ENCODE measurements at places on chromosomes 16 and 17.
A peak's percentile ranks its signal among the peaks of the same experiment; 100 is the strongest.

- no peak for DNase-seq
Observed at GRCh38 chr17:42017866-42018200, 594 bp upstream of the DNAJC7 start.

GRCh38 chr16:46899443-46900143, 15.4 kb downstream of the GPT2 start:
- DNase-seq = no peak

GRCh38 chr16:71479420-71479819, 9.7 kb downstream of the ZNF19 start:
- no peak for DNase-seq

- no peak for DNase-seq
Observed at GRCh38 chr17:10638151-10638550, 19.0 kb downstream of the MYH3 start.

DNA sequence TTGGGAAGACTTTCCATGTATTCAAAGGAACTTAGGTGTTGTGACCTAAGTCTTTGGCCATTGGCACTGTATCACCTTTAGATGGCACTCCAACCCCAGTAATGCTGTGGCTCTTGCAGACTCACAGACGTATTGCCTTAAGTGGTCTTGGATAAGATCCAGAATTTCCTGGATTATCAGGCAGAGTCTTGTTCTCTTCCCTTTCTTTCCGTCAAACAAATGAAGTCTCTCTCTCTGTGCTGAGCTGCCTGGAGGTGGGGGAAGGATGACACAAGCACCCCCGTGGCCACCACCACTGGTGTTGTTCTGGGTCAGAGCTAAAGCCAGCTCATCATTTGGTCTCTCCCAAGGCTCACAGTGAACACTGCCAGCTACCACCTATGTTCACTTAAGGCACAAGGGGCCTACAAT, 789.9 kb upstream of the KIF2B start:
- DNase-seq = no peak

- no peak for DNase-seq
Observed at GRCh38 chr16:1781758-1782407, 488 bp downstream of the SPSB3 start.

- no peak for DNase-seq
Observed at GRCh38 chr16:32116080-32116479, 137.0 kb upstream of the TP53TG3D start.

DNA sequence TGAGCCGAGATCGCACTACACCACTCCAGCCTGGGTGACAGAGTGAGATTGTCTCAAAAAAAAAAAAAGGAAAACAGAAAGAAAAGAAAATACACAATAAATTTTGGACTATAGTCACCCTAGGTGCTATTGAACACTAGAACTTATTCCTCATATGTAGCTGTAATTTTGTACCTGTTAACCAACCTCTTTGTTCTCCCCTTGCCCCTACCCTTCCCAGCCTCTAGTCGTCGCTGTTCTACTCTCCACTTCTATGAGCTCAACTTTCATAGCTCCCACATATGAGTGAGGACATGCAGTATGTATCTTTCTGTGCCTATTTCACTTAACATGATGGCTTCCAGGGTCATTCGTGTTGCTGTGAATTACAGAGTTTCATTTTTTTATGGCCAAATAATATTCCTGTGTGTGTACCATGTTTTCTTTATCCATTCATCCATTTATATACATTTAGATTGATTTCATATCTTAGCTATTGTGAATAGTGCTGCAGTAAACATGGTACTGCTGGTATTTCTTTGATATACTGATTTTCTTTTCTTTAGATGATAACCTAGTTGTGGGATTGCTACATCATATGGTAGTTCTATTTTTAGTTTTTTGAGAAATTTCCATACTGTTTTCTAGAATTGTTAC, 28.3 kb downstream of the VPS35L start:
- DNase-seq = no peak

- no peak for DNase-seq
Observed at GRCh38 chr17:61402978-61403800, 3.5 kb downstream of the TBX2 start.

GRCh38 chr16:84603940-84604339, 13.9 kb downstream of the COTL1 start:
- no peak for DNase-seq

DNA sequence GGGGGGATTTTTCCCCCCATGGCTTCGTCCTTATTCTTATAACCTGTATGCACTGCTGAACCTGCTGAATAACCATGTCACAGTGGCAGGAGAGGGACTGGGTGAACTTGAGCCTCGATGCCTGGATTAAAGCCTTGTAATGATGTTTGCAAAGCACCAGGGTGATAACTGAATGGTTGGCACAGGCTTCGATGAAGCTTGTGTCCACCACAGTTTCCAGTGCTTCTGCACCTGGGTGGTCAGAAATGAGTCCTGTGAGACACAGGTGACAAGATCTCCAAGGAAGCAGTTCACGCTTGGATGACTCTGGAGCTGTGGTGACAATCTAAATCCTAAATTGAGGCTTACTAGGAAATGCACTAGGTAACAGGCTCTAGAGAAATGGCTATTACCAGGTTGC, 729.3 kb downstream of the MAF start:
- no peak for DNase-seq

DNA sequence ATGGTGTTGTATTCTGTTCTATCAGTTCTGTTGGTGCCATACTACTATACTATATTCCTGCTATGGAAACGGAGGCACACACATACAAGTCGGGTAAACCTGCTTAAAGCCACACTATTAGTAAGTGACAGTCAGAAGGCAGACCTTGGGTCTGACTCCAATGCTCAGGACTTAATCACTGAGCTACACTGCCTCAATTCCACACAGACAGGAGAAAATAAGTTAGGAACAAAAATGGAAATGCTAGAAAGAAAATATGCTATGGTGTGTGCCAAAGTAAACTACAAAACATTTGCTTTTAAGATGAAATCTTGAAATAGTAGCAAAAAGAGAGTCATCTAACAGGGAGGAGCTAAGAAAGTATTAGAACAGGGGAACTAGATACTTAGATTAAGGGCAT, 48.1 kb downstream of the MYO1D start:
- DNase-seq = no peak

DNA sequence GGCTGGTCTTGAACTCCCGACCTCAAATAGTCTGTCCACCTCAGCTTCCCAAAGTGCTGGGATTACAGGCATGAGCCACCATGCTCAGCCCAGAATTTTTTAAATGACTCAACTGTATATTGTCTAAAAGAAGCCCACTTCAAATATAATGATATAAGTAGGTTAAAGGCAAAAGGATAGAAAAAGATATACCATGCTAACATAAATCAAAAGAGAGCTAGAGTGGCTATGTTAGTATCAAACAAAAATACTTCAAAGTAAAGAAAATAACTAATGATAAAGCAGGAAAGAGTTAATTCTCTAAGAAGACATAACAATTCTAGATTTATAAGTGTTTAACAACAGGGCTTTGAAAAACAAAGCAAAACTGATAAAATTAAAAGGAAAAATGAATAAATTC, 13.3 kb upstream of the MPO start:
- no peak for DNase-seq

DNA sequence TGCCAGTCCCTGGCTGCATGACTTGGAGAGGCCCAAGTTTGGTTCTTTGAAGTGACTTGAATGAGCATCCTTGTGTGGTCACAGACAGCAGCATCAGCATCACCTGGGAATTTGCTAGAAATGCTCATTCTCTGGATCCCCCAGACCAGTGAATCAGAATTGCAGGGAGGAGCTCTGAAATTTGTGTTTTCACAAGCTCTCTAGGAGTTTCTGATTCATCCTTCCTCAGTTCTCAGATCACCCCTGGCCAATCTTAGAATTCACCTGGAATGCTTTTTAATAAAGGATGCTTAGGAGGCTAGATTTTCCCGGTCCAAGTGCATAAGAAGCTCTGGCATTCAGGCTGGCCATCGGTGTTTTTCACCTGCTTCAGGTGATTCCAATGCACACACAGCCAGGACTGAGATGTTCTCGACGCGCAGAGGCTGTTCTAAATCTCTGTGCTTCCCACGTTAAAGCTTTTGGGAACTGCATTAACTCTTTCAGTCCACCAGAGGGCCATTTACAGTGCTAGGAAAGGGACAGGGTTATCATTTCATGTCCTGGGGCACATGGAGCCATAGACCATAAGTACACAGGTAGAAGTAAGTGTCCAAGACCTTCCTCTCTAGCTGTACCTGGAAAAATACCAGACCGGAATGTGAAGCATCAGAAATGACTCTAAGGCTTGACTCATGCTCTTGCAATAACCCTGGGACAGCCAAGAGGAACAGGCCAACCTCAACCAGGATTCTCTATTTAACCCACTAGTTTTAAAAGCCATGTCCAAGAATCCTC, 85.7 kb upstream of the XYLT1 start:
- no peak for DNase-seq

- no peak for DNase-seq
Observed at GRCh38 chr17:22203208-22203715, 510.9 kb downstream of the KCNJ18 start.

DNA sequence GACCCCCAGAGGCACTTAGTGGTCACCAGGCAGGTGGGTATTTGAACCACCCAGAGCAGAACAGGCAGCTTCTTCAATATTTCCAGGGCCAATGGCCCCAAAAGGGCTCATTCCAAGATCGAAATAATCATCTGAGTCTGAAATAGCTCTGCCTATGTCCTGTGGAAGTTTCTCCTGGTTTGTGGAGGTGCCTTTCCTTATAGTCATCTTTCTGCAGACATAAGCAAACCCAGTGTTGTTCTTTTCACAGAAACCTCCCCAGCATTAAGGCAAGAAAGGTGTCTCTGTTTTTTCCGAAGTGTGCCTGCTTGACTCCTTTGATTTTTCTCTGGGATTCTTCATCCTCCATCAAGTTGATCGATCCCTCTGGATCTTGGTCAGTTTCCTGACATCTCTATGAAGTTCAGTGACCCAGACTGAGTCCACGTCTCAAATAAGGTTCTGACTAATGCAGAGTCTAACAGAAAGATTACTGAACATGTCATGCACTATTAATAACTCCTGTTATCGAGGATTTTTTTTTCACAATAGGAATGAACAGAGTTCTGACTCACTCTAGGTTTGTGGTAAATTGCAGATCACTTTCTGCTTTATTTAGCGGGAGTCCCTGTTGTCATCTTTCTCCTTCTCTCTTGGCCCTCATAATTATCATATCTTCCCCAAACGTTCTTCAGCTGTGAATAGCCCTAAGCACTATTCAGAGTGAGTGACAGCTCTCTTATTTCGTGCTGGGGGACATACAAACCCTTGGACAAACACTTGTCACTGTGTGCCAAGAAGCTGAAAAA, 1.5 kb downstream of the LRRC3C start:
- DNase-seq = peak; percentile 81

DNA sequence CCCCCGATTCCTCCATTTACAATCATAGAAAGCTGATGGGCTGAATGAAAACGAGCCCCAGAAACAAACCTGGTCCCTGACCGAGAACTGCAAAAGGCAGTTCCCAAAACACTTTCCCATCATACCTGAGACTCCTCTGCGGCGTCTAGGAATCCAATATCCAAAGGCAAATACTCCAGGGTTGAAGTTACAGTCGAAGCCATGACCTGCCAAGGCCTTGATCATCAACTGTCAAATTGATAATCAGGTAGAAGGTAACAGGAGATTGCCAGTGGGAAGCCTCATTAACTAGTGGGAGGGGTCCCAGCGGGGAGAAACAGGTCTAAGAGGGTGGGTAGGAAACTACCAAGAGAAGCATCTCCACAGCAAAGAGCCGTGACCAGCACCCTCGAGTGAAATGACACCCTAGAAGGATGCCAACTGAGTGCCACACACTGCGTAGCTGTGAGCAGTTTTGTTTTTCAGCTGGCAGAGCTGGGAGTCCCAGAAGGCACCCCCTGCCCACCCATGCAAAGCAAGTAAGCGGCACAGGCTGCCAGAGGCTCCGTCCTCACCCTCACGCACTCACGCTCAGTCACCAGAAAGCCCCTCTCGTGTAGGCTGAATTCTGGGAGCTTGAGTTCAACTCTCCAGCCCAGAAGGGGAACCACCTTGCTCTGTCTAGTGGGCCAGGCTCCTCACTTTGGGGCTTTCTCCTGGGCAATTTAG, 146.1 kb downstream of the GAS7 start:
- no peak for DNase-seq

DNA sequence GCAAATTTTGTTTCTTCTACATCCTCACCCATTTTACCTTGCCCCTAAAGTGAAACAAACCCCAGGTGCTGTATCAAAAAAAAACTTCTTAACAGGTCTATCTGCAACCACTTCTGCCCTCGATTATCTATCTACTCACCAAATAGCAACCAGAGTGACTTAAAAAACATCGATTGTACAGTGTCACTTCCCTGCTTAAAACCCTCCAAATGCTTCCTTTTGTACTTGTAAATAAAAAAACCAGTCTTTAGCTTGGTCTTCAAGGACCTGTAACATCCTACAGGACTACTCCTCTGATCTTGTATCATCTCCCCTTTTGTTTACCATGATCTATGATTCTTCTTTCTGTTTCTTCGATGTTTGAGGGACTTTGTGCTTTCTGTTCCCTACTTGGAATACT, 82.7 kb upstream of the CORO6 start:
- DNase-seq = no peak

GRCh38 chr17:78991017-78991738, 11.5 kb upstream of the LGALS3BP start:
- DNase-seq = no peak

DNA sequence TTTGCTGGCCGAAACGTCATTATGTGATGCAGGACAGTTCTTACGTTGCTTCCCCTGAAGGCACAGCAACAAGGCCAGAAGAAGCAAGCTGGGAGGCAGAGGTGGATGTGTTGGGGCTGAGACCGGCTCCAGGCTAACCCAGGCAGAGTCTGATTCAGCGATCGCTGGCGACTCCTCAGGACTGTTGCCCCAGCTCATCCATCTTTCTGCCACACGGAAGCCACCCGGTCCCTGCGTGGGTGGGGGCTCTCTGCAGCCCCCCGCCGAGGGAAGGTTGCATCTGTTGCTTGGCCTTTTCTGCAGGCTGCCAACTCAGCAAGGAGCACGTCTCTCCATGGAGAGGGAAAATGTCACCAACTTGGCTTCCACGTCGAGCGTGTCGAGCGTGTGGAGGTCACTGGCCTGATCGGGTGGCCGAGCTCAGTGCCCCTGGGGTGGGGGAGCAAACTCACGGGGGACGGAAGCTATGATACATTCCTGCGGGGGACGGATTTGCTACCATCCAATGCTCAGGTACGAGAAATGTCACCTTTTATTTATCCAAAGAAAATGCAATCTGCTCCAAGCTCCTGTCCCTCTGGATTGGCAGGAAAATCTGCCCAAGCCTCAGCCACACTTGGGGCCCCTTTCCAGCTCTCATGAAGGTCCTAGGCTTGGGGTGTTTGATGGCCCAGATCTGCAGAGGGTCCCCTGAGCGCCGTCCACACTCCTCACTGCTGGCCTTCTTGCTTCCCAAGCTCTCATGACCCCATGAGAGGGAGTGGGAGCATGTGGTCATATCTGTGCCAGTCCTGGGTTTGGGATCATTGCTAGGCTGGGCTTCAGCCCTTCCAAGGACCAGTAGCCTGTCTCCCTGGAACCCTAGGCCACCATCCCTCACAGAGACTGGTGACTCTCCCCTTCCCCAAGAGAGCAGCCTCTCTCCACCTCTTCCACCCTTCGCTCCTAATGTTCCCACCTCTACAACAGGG, 69.4 kb downstream of the RPH3AL start:
- DNase-seq = no peak

- no peak for DNase-seq
Observed at GRCh38 chr17:29250666-29251065, 4.0 kb downstream of the CRYBA1 start.
